Right renal cortex interstitium (tissue), 3 donors: ENCODE measurements at places on chromosomes 3 and 15. TPM values are rescaled to one million over a fixed set of nuclear protein-coding genes. Genes with fewer than 3 reads are reported as not detected.

DNA sequence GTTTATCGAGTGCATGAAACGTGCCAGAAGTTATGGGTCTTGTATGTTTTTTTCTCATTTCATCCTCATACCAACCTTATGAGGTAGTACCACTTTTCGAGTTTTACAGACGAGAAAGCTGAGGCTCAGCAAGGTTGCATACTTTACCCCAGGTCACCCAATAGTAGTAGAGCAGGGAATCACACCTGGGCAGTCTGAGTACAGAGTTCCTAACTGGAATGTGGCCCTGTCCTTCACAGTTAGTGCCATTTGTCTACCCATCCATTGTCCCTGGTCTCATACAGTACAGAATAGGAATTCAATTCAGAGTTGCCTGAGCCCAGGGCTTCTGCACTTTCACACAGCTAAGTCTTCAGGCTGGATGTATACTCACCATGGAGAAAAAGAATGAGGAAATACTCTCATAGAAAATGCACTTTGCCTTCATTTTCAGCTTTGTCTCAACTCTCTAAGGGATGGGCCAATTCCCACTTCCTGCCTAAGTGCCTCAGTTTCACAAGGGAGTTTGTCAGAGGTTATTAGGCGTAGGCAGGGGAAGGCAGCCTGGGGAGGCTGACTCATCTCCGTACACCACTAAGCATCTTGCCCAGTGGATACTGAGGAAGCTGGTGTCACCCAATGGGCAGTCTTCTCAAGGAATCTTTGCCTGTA is 93.2 kb downstream of the TMEM212 start:
- no peak for DNase-seq

GRCh38 chr3:151901644-151902285 is 28.3 kb downstream of the SUCNR1 start:
- DNase-seq, result no peak

- no peak for DNase-seq
These were observed 96.4 kb downstream of the MYH15 start for GRCh38 chr3:108414007-108414406.

DNA sequence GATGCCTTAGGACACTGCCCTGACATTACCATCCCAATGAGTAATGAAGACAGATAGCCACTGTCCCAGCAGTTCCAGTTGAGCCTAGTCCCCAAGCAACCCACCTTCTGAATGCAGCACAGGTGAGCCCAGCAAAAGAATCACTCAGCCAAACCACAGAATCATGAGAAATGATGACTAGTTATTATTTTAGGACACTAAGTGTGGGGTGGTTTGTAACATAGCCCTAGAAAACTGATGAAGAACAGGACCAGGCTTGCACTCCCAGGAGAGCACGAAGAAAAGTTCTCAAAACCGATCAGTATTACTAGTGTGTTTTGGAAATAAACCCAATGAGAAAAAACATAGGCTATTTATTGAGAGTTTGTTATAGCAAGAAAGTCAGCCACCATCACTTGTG is 129.6 kb upstream of the CNTN6 start:
- no peak for DNase-seq

- DNase-seq, result no peak
These were observed 9.2 kb upstream of the ATP8B4 start for GRCh38 chr15:50128266-50128665.

The EFCC1 gene
- polyA plus RNA-seq, result 2.3 TPM
